Bronchial epithelial cell (primary cell): ENCODE measurements at places on chromosomes 7 and 10. TPM values are rescaled to one million over a fixed set of nuclear protein-coding genes. Genes with fewer than 3 reads are reported as not detected.
A peak's percentile ranks its signal among the peaks of the same experiment; 100 is the strongest.

DNA sequence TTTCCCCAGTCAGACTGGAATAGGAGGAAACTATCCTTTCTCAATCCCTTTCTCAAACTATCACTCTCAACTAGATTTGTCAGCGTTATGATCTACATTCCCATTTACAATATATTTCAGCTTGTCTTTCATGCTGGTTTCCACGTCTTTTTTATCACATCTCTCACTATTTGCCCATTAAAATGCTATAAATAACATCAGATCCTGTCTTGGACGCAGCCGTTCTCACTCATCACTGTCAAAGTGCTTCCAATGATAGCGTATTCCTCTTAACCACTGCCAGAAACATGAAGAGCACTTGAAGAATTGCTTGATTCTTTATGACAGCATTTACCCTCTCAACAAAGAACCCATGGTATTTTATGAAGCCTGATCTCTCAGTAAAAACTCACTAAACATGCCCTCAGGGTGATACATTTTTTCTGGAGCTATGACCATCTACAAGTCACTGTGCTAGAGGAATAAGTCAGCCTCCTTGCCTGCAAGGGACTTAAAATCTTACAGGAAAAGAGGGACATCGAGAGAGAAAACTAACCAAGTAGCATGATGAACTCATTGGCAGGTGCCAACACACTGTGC, 205.6 kb upstream of the PFKP start:
- no peak for DNase-seq

- DNase-seq = no peak
Measured at GRCh38 chr10:126803394-126803793, 101.8 kb upstream of the DOCK1 start.

DNA sequence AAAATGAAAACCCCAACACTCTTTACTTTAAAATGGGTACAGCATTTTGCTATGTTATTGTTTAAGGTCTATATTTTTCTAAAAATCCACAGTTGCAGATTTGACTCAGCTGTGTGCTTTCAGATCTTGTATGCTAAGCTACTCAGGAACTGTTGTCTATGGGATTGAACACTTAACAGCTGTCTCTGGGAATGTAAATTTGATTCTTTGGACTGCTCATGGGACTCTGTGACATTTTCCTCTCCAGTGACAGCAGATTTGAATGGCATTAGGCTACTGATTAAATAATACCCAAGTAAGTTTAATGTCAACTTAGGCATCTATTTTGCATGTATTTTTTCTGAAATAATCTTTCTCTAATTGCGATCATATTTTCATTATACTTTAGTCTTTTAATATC, 1.7 kb upstream of the CD36 start:
- no peak for DNase-seq

Gene TAS2R60
- not detected in 2 replicates for total RNA-seq

GRCh38 chr7:47202146-47202783, 379.6 kb downstream of the TNS3 start:
- peak; percentile 66 for DNase-seq
